Progenitor cell of endocrine pancreas (in vitro differentiated cells): ENCODE measurements at places on chromosomes 1 and 21. TPM values are rescaled to one million over a fixed set of nuclear protein-coding genes. Genes with fewer than 3 reads are reported as not detected.

DNA sequence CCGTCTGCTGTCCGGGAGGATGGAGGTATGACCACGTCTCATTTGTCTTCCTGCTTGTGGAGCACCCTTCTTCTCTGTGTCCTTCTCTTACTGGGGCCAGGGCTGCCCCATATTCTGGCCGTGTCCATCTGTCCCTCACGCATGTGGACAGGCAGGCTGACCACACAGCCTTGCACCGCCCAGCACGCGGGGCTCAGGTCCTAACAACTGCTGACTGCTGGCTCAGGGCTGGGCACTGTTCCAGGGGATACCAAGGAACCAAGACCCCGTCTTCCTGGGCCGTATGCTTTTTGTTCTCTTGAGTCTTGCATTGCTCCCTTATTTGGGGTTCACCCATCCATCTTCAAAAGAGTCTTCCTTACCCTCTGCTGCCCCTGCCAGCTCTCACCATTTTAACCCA lies 17.5 kb upstream of the SPSB1 start:
- DNase-seq: no peak

DNA sequence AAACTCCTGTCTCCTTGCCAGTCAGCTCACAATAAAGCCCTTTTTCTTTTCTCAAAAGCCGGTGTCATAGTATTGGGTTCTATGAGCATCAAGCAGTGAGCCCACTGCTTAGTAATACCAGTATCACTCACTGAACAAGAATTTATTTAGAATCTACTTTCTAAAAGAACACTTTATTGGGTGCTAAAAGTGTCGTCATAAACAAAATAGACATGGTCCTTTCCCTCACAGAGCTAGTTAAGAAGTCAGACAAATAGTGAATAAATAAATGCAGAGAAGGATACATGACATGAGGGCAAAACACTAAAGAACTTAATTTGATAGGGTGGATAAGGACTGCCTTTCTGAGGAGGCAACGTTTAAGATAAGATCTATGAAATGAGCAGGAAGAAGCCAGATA lies 32.2 kb downstream of the EVI5 start:
- no peak for DNase-seq

- no peak for DNase-seq
Measured at GRCh38 chr1:218659911-218660677, 315.0 kb downstream of the TGFB2 start.

- no peak for DNase-seq
Measured at GRCh38 chr1:32929366-32929765, 28.2 kb upstream of the TMEM54 start.

DNA sequence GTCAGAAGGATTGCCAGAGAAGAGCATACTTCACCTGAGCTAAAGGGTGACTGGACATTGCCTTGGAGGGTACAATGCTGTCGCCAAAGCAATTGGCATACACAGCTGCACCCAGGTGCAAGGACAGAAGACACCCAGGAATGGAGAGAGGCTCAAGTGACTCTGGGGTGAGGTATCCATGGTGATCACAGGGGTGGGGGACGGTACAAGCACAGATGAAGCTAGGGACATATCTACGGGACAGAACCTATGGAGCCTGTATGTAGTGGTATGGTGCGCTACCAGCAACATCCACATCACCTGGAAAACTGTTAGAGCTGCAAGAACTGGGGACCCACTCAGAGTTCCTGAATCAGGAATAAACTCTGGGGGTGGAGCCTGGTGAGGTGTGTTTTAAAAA lies 286.1 kb downstream of the PCP4 start:
- no peak for DNase-seq

GRCh38 chr1:246383239-246383589 lies 123.9 kb downstream of the SMYD3 start:
- DNase-seq: no peak

- peak; percentile 72 for DNase-seq
Measured at GRCh38 chr21:15064576-15065391, at the start of gene NRIP1. Gene NRIP1 (minus strand): TSS chr21:15065000. CDS start chr21:14968192, 96,808 bp downstream.

- DNase-seq: no peak
Measured at GRCh38 chr1:182731852-182732575, 47.6 kb upstream of the RGS8 start.

DNA sequence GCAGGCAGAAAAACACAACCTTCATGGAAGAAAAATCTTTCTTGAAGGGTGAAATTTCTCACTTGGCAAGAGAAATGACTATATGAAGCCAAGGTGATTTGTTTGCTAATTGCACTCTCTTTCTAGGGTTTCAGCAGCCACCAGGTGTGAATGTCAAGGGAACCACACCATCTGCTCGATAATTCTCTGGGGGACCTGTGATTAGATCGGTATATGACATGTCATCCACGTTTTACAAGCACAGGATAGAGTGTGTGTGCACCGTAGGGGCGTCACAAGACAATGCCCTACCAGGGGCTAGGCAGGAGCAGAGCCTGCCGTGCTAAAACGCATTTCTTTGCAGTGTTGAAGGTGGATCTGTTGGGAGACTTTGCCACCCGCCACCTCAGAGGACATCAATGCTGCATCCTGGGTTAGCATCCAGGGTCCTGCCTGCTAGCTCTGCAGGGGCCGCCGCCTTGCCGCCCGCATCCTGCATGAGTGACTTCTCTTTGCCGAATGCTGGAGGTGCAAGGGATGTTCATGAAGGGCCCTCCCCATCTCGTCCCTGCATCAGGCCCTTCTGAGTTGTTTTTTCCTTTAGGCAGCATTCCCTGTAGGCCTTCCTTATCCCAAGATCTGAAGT lies 37.8 kb upstream of the CCSAP start:
- DNase-seq: no peak

- DNase-seq: no peak
Measured at GRCh38 chr1:61432616-61433388, 292.1 kb downstream of the TM2D1 start.

DNA sequence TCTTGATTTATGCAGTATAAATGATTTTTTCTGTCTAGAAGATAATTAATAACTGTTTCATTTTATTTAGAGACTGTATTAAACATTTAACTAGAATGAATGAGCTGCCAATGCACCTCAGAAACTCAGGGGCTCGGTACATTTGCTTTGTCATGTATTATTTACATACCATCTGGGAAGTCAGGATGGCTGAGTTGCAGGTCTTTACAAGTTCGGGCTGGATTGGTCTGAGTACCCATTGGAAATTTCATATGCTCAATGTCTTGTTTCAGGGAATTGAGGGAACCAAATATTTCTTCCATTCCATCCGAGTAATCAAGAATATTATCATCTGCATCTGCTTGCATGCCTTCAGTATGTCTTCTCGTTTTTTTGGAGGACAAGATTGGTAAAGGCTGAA lies 221.7 kb downstream of the COL11A1 start:
- no peak for DNase-seq

DNA sequence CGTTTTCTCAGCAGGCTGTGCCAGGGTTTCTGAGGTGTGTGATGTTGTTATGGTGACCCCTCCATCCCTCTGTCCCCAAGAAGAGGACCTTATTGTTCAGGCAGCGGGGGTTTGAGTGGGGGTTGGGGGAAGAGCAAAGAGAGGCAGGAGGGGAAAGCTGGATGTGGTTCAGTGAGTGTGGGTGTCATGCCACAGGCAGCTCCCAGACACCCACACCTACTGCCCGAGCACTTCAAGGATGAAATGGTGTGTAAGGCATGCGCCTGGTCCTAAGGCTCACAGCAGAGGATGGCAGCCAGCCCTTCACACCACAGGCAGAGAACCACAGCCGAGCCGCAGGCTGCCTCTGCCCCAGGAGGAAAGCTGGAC lies 49.9 kb upstream of the STUM start:
- no peak for DNase-seq

DNA sequence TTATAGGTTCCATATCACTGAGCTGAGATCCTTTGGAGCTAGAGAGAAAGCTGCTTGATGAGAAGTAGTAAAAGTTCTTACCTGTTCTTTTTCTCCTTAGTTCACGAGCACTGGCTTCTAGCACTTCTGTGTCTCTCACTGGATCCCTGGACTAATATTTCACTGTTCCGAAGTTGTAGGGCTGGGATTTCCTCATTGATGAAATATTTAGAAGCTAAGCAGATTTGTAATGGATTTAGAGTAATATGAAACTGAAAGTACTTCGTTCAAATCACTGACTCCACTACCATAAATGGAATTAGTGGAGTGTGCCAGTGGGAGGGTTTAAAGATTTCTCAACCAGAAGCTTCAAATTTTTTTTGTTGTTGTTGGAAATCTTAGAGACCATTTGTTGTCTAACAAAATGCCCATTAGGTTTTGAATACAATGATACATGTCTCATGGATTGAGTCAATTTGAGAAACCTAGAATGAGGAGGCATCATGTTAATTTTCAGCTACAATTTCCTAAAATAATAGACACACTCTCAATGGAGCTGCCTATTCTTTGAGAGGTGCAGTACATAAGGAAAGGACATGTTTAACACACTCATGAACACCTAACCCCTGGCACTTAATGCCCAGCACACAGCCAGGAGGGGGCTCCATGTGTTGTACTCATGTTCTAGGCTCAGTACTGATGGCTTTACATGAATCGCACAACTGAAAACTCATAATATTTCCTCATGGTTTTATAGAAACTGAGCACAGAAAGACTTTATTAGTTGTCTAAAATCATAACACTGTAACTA lies at the start of gene GBP1:
Gene GBP1 (minus strand): TSS at position 130 of the 790 bp plus-strand sequence. CDS start 1,974 bp downstream, outside the sequence.
- no peak for DNase-seq

DNA sequence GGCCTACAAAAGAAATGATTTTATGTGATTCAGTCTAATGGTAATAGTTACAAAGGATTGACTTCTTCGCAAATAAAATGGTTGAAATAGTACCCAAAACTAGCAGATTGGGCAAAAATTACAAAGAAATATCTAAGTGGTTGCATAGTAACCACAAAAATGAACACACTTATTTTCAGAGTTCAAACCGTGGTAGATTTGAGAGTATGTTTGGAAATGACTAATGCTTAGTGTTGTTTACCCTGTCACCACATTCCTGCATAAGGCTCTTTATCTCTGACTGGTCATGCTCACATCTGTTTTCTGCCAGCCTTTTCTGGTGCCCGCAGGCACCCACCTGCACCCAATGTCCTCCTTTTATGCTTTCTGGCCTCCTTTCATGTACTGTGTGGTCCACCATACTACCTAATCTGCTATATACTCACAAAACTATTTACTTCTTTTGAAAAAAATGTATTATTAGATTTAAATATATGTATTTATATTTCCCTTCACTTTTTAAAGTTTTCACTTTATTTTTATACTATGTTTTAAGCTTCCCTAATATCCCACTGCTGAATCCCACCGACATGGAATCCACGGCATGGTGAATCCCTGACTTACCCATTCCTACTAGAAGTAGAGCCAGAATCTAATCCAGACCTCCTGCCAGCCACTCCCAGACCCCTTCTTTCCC lies 30.3 kb downstream of the PTPRC start:
- no peak for DNase-seq

DNA sequence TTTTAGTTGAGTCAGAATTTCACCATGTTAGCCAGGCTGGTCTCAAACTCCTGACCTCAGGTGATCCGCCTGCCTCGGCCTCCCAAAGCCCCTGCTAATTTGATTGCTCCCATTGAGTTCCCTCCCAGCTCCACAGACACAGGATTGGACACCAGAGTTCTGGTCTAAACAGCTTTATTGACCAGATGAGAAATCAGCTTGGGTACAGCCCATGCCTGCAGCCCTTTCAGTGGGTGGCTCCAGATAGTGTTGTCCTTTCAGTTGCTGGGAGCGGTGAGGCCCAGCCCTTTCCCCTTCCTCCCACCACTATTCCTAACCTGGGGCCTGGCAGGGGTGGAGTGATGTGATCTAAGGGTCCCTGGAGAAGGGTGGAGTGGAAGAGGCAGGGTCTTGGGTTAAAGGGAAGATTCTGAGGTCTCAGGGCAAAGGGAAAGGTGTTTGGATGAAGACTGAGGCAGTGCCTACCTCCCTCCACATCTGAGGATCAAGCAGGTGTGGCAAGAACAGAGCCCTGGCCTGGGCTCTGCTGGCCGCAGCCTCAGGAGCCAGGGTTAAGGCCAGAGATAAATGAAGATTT lies 14.5 kb upstream of the PHLDA3 start:
- DNase-seq: no peak

- no peak for DNase-seq
Measured at GRCh38 chr1:224911217-224911616, 18.3 kb upstream of the DNAH14 start.

DNA sequence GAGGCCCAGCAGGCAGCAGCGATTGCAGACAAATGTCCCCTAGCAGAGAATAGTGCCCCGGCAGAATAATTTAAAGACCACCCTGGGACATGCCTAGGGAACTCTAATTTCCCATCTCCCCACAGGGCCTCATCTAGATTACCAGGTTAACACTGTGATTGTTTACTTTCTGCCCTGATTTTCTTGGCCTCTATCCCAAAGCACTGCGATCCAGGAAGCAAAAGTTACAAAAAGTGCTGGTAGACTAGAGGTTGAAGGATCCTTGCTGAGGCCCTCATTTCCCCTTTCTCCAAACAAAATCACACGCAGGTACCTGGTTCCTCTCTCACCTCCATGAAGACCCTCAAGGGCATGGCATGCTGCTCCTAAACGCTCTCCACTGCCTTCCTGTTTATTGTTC lies 229.7 kb downstream of the C1orf94 start:
- no peak for DNase-seq

HHIPL2 gene
- 0.27 and 0.57 TPM in 2 replicates for total RNA-seq

SELENBP1 gene
- 56.2 and 57.0 TPM in 2 replicates for total RNA-seq

MORN1 gene
- total RNA-seq: 34.0 and 35.3 TPM in 2 replicates

HTR1D gene
- total RNA-seq: 0.20 and 0.31 TPM in 2 replicates
